AG09309 (cell line): ENCODE measurements at places on chromosomes 3 and 15.

DNA sequence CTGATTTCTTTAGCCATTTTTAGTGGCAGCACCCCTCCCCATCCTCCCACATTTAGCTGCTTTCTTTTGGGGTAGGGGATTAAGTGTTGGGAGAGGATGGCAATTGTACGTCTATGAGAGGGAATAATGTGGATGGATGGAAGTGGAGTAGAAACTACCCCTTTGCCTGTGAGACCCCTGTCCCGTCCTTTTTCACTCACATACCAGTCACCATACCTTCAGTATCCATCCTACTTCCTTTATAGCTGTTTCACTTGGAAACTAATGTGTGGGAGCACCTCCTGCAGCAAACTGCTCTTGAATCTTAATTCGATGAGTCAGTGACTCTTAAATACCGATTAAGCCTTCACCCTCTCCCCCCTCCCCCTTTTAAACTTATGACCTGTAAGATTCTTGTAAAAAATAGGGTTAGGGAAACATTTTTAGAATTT, 730 bp downstream of the SPRED1 start:
- peak; percentile 28 for DNase-seq

DNA sequence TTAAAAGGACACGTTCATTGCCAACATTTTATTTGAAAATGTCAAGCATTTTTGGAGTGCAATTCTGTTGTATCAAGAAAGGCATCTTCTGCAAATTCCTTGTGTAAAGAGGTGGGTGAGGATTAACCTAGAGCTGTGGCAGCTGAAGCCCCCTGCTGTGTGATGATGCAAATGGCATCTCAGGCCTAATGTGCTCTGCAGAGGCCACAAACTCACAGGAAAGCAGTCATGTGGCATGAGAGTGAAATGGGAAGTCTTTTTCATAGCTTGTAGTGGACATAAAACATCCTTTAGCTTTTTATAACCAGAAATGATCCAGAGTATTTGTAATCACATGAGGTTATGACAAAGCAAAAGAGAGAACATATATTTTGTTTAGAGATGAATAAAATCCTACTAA, 6.4 kb downstream of the CADM2 start:
- no peak for DNase-seq

GRCh38 chr3:81726735-81727134, 34.7 kb downstream of the GBE1 start:
- DNase-seq = no peak

DNA sequence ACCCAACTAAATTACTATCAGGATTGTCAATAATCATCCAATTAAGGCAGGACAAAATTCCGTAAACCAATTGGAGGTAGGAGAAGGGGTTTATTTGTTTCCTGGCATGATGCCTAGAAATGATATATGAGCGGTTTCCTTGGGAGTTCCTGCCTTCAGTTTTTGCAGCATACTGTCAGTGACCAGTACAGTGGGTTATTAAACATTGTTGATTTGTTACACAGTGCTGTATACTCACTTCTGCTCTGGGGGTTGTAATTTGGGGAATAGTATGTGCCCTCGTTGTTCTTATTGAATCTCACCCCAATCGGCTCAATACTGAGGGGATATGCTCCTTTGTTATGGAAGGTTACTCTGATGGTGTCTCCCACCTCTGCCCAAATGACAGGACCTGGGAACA, 22.2 kb downstream of the CP start:
- no peak for DNase-seq

GRCh38 chr3:76034649-76035048, 249.3 kb upstream of the ZNF717 start:
- DNase-seq = no peak

DNA sequence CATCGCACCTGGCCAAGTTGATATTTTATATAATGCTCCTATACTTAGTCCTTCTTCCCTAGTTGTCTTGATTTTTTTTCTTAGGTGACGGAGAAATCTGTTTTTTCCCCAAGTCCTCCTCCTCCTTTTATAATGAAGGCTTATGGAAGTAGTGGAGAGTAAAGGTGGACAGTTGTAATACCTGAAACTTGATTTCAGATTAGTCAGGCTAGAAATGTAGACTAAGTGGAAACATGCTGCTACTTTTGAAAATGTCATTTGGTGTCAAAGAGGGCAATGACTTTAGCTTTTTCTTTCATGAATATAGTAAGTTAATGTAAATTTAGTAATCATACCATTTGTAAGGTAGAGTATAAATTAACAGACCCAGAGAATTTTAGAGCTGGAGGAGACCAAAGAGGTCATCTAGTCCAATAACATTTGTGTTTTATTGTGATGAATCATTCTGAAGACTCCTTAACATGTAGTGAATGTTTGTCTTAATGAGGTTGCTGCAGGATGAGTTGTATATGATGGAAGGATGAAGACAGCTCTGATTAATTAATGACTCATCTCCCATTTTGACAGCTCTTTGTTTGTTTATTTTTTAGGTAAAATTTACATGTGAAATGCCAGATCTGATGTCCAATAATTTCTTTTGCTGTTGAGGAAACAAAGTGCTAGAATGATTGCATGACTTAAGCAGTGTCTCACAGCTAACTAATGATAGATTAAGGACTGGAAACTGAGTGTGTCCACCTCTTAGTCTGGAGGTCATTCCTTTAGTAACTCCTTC, 8.7 kb downstream of the CTDSPL2 start:
- DNase-seq = no peak

- DNase-seq = peak; percentile 95
Observed at GRCh38 chr15:68620721-68621527, 42.1 kb downstream of the CORO2B start.

- no peak for DNase-seq
Observed at GRCh38 chr3:43759297-43759782, 68.6 kb downstream of the ABHD5 start.

DNA sequence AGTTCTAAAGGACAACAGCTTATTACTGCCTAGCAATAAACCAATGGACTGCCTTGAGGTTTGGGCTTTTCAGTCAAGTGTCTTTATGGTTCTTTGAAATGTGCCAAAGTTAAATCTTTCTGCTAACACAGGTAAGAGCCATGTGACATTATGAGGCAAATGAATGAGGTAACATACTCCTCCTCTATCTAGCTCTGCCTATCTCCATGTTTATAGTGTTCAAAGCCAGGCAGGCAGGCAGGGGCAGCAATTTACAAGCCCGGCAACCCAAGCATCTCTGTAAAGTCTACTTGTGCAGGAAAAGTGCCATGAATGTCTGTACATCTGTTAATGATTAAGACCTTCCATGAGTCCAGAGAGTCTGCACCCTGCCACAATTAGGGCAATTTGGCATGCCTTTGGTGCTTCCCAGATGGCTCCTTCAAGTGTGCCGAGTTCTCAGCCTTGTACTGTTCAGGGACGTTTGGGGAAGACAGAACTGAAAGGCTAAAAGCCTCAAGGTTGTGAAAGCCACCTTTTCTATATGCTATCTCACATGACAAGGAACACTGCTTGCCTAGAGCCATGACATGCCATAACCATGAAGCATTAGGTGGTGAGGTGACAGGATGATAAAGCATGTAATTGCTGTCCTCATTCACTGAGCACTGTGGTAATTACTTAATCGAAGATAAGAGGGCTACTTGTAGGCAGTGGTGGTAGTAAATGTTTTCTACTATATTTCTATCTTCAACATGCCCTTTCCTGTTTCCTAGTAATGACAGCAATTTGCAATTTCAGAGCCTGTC, 41.4 kb upstream of the EIF1B start:
- no peak for DNase-seq

- no peak for DNase-seq
Observed at GRCh38 chr15:51751697-51752683, 593 bp downstream of the TMOD2 start.

DNA sequence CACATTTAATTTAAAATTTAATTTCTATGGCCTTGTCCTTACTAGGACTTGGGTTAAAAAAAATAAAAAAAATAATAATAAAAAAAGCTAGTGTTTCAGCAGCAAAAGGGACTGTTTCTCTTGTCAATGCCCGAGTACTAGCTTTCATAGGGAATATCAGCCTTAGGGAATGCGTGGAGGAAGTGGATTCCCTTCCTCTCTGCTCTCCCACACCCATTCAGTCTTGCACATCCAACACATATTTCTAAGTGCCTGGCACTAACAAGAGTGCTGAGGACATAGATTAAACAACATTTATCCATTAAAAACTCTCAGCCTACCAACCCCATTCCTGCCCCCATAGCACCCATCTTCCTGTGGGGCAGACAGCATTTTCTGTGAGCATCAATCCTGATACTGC, 6.2 kb downstream of the ZNF385D start:
- DNase-seq = no peak

- DNase-seq = no peak
Observed at GRCh38 chr15:88841236-88841635, 38.0 kb downstream of the ACAN start.

GRCh38 chr15:68330901-68331300, 53.4 kb downstream of the FEM1B start:
- no peak for DNase-seq

- no peak for DNase-seq
Observed at GRCh38 chr3:172536993-172537419, 13.8 kb upstream of the TNFSF10 start.

DNA sequence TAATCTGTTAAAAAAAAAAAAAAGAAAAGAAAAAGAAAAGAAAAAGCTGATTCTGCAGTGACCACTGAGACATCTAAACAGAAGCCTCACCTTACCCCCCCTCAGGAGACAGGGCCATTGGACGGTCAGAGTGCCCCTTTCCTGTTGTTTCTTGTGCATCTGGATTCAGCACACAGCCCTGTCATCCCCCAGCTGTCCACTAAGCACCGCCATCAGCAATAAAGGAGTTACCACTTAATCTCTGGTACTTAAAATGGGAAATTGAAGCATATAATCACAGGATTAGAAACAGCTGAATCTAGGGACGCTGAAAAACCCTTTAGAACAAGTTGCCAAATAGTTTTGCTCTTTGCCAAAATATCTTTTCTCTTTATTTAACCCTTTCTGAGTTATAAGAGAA, 62.5 kb downstream of the TRIM69 start:
- DNase-seq = no peak

- peak; percentile 70 for DNase-seq
Observed at GRCh38 chr15:63212050-63213004, 22.9 kb downstream of the RAB8B start.

DNA sequence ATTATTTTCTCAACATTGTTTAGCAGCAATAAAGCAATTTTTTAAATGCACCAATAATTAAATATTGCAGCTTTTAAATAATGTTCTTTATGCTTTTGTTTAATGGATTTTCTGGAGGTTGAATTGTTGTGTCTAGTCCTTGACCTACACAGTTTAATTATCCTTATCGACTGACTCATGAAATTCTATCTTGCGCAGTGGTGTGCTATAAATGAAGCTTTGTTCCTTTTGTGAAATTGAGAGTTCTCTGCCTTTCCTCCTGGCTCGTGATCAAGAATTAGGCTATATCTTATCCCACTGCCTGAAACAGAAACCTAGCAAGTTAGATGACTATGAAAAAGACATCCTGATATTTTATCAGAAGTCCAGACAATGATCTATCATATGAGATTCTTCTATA, 37.0 kb upstream of the PIK3R4 start:
- no peak for DNase-seq

DNA sequence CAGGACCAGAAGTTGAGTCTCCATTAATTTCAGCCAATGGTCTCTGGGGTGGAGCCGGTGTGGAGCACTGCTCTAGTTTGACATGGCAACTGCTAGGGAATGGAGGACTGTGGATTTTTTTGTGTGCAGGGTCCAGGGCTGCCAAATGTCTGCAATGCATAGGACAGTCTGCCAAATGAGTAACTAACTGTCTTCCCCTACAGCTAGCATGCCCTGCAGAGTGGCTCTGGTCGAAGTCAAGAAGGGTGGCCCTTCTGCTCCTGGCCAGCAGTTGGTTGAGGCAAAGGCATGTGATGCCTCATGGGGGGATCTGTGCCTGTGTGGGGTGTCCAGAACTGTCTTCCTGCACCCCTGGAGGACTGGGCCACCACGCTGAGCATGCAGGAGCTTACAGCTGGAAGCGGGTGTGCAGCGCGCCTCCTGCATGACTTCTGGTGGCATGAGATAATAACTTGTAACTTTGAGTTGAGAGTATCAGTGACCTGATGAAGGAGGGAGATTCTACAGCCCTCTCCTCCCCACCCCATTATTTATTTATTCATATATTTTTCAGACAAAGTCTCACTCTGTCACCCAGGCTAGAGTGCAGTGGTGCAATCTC, 4.6 kb downstream of the TPRA1 start:
- no peak for DNase-seq

- DNase-seq = no peak
Observed at GRCh38 chr15:24856397-24857390, 98.1 kb upstream of the SNRPN start.

DNA sequence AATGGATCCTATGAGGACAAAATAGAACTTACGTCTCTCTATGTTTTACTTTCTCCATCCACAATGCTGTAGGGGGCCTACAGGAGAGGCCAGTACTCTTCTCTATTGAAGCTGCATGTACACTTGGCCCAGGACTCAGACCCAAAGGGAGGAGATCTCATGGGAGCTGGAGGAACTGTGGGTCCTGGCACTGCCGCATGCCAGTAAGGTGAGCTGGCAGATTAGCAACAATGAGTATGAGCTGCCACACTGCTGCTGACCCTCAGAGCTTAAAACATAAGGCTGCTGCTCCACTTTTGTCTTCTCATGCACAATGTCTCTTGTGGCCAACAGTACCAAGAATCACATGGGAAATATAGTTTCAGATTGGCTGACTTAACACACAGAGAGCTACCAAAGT, 57.8 kb upstream of the TBC1D5 start:
- no peak for DNase-seq

GRCh38 chr3:58837856-58838255, 171.3 kb upstream of the FAM3D start:
- no peak for DNase-seq

GRCh38 chr15:77577366-77577950, 55.3 kb downstream of the LINGO1 start:
- DNase-seq = no peak
